Cardiac muscle cell (in vitro differentiated cells and primary cell): ENCODE measurements at places on chromosomes 7 and 10.

- no peak for DNase-seq
Observed at GRCh38 chr10:1706711-1707110, 30.6 kb downstream of the ADARB2 start.

GRCh38 chr10:45544191-45544590, 128.4 kb downstream of the ZFAND4 start:
- DNase-seq: no peak

DNA sequence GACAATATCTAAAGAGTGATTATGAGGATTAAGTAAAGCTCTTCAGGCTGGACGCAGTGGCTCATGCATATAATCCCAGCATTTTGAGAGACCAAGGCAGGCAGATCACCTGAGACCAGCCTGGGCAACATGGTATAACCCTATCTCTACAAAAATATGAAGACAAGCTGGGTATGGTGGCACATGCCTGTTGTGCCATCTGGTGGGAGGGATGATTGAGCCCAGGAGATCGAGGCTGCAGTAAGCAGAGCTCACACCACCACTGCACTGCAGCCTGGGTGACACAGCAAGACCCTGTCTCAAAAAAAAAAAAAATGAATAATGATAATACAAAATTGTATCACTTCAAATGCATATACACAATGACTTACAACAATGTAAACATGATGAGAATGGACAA, 195.6 kb upstream of the AUTS2 start:
- no peak for DNase-seq

- no peak for DNase-seq
Observed at GRCh38 chr10:88508796-88509195, 74.3 kb downstream of the RNLS start.

DNA sequence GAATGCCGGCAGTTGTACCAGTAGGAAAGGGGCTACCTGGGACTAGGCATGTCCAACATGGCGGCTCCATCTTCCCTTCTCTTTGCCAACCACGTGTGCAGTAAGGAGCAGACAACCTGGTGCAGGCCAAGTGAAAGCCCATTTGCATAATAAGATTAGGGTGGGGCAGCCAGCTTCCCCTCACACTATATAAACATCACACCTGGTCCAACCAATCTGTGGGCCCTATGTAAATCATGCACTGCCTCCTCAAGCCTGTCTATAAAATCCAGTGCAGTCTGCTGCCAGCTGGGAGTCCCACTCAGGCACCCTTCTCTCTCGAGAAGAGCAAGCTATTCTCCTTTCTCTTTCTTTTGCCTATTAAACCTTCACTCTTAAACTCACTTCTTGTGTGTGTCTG, 429.3 kb downstream of the CALN1 start:
- DNase-seq: no peak

- DNase-seq: no peak
Observed at GRCh38 chr10:78752708-78753107, 316.1 kb upstream of the ZMIZ1 start.

GRCh38 chr7:988426-988911, 5.5 kb downstream of the CYP2W1 start:
- no peak for DNase-seq

GRCh38 chr7:17304926-17305325, 6.5 kb downstream of the AHR start:
- no peak for DNase-seq
